ENCODE measurements at places on chromosomes 5 and 9.
A peak's percentile ranks its signal among the peaks of the same experiment; 100 is the strongest.

GRCh38 chr9:130860458-130861316, 25.6 kb downstream of the ABL1 start:
- DNase-seq = peak; percentile 97

- no peak for DNase-seq
Observed at GRCh38 chr5:55226027-55226933, 835 bp downstream of the MCIDAS start.

- DNase-seq = no peak
Observed at GRCh38 chr9:75487856-75488718, 399.8 kb downstream of the OSTF1 start.

- DNase-seq = no peak
Observed at GRCh38 chr5:161022151-161022550, 170.1 kb upstream of the ATP10B start.

- DNase-seq = no peak
Observed at GRCh38 chr9:81076131-81076530, 613.2 kb downstream of the TLE1 start.

GRCh38 chr5:149345892-149346222, 558 bp downstream of the GRPEL2 start:
- no peak for DNase-seq

DNA sequence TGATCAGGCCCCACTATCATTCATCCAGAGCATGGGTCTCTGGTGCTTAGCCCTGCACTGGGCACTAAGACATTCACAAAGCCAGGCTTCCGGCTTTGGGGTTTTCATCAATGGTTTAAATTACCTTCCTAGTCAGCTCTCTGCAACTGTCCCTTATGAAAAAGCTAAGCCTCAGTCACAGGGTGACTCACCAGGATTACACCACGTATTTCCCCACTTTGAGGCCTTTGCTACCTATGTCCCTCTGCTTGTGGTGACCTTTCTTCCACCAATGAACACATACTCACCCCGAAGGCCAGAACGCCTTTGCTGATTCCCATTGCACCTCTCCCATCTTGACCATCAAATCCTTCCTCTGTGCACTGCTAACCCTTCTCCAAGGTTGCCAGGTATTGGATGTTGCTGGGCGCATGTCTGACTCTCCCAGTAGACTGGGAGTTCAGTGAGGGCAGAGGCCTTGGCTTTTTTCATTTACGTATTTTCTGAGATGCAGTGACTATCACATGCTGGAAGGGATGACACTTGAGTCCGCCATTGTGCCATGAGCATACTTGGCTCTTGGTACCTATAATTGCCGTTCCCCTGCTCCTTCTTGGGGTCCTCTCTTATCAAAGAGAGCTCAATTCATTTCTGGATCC, 58.7 kb upstream of the TNFSF8 start:
- DNase-seq = no peak

- no peak for DNase-seq
Observed at GRCh38 chr5:96253140-96253539, 179.9 kb downstream of the PCSK1 start.

DNA sequence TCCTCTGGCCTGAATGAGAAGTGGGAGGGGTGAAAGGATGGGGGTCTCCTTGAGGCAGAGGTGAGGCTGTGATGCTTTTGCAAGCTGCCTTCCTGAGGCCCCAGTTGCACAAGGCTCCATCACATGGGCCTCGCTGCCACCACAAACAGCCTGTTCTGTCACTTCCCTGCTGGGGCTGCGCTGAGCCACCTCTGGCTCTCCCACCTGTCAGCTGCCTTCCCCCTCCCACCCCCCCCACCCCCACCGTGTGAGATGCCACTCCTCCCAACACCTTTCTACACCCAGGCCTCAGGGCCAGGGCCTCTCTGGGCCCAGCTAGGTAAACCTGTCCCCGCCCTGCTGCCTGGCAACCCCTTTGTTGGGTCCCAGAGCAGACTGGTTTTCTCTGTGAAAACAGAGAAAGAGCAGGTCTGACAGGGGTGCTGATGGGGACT, 4.5 kb upstream of the PDLIM4 start:
- DNase-seq = peak; percentile 67

- no peak for DNase-seq
Observed at GRCh38 chr9:130805510-130806326, 29.3 kb upstream of the ABL1 start.

DNA sequence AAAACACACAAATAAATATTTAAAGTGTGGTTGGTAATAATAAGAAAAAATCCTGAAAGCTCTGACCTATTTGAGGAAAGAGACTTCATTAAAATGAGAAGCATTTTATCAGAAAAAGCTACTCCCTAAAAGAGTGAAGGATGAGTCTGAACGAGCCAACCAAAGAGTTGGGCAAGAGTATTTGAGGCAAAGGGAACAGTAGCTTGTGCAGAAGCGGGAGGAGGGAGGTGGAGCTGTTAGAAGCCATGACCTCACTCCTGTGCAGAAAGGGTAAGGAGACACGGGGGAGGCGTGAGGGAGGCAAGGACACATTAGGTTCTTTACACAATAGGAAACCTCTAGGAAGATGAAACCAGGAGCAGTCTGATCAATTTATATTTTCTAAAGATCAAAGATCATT, 29.4 kb downstream of the SH3RF2 start:
- no peak for DNase-seq

- DNase-seq = no peak
Observed at GRCh38 chr9:2086971-2087370, 71.8 kb downstream of the SMARCA2 start.

DNA sequence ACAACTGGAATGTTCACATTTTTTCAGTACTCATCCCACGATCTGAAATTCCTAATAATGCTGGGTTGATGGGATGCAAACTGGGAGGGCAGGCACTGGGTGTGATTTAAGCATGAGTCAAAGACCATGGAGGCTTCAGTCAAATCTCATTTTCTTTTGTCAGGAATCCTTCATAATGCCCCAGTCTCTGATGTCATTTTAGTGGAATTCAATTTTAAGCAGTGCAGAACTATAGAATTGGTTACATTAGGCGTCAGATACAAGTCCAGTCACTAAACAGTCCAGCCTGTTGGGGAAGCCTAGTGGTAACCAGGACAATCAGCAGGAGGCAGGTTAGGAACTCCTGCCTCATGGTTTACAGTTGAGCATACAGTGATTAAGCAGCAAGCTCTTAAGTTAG, 41.0 kb upstream of the TMEM215 start:
- no peak for DNase-seq

DNA sequence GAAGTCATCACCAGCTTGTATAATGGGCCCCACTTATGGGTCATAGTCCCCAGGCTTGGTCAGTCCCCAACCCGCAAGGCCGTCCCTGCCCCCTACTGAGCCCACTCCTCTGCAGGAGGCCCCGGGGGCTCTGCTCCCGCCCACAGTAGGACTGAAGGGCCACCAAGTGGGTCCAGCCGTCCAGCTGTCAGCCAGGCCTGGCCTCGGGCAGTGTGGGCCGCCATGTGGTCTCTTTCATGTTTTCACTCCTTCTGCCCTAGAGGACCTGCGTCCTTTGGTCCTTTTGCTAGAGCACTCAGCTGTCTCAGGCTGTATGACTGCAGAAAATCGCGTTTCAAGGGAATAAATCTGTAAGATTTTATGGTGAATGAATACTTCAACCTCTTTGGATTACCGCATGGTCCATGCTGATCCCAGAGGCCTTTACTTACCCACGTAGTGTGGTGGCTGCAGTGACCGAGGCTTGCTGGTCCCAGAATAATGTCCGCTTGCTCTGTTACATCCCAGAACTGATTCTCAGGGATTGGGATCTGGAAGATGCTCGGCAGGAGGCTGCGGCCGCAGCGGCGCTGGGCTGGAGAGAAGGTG, 105.7 kb upstream of the FAM120A start:
- no peak for DNase-seq

GRCh38 chr9:128292009-128292408, 15.9 kb downstream of the SWI5 start:
- no peak for DNase-seq

DNA sequence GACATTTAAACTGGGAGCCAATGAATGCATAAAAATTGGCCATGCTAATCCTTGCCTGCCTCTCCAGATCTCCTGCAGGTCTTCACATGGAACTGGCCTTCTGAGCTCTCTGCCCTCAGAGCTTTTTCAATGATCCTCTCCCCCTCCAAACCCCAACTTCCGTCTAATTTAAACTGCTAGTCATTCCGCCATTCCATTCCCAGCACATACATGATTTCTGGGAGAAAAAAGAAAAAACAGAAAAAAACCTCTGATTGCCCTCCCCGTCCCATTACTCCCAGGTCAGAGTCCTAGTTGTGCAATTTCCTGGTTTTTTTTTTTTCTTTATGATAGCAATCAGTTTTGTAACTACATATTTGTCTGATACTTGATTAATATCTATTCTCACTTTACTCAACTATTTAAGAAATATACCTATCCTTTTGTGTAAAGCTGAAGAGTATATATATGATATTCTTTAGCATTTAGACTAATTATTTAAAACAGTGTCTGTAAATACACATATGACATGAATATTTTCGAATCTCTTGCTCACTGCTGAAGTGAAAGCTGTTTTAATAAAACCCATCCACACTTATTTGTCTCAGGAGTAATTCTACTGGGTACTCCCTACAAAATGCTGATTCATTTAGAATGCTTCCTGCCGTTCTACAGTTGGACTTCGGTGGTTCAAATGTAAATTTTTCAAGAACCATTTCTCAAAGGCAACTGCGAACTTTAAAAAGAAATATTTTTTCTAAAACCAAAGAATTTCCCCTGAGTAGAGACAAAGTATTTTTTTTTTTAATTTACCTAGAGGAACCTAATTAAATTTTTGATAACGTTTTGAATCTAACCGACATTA, 1.6 kb downstream of the HINT1 start:
- DNase-seq = no peak

GRCh38 chr9:113673726-113674125, 202.4 kb upstream of the ZNF618 start:
- no peak for DNase-seq
